Brain pericyte (primary cell): ENCODE measurements at places on chromosomes 2 and 18.

DNA sequence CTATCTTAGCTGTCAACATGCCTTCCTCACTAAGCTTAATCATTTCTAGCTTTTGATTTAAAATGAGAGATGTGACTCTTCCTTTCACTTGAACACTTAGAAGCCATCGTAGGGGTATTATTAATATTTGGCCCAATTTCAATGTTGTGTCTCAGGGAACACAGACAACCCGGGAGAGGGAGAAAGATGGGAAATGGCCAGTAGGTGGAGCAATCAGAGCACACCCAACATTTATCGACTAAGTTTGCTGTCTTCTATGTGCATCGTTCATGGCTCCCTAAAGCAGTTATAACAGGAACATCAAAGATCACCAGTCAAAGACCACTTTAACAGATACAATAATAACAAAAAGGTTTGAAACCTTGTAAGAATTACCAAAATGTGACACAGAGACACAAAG is 110.2 kb downstream of the OLA1 start:
- DNase-seq, result no peak

DNA sequence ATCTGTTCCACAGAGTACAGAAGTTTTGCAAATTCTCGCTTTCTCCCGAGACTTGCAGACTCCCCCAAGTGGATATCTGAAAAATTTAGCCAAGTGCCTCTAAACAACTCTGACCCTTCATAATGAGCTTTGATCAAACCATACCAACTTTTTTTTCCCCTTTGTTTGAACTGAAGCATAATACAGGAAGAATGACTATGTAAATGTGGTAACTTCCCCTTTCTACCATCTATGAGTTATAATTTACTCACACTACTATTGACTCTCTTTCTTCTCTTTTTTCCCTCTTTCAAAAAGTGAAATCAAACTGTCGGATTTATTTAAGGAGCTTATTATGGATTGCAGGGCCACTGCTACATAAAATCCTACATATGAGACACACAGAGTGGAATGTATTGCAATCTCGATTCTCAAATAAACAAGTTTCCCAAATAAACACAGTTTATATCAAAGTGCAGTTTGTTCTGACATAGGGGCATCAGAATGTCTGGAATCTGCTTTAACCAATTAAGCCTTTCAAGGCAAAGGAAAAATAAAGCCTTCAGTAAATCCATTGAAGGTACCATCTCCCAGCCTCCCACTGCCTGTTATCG is 1.4 kb upstream of the ZNF804A start:
- no peak for DNase-seq

GRCh38 chr2:29700560-29700959 is 220.8 kb downstream of the ALK start:
- DNase-seq, result no peak

DNA sequence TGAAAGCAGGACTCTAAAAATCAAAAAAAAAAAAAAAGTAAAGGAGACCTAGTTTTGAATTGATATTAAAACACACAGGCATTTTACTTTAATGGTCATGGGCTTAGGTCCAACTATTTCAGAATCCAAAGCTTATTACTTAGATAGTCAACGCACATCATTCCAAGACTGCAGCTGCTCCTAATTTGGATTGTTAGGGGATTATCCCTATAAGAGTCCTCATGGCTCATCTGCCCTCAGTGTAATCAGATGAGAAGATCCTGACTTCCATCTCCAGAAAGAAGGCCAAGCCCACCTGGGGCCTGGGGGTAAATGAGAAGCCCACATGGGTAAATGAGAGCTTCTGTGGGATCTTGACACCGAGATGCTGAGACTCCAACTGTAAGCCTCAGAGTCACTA is 424.2 kb downstream of the NRXN1 start:
- no peak for DNase-seq

DNA sequence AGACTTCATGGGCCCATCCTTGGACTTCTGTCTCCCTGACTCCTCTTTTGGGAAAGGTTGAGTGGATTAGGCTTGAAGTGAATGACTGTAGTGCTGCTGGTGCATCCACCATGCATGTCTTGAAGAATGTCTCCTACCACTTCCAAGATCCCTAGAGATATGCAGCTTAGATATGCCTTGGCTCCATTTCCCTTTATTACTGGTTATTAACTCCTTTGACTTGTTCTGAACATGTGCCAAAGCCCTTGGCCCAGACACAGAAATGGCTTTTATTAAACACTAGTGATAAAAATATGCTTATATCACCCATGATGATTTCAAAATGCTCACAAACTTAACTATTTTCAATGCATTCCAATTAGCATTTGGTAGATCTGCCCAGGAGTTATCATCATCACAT is 90.0 kb upstream of the SLC14A2 start:
- no peak for DNase-seq

GRCh38 chr2:9838391-9838790 is 4.9 kb upstream of the TAF1B start:
- DNase-seq, result no peak

DNA sequence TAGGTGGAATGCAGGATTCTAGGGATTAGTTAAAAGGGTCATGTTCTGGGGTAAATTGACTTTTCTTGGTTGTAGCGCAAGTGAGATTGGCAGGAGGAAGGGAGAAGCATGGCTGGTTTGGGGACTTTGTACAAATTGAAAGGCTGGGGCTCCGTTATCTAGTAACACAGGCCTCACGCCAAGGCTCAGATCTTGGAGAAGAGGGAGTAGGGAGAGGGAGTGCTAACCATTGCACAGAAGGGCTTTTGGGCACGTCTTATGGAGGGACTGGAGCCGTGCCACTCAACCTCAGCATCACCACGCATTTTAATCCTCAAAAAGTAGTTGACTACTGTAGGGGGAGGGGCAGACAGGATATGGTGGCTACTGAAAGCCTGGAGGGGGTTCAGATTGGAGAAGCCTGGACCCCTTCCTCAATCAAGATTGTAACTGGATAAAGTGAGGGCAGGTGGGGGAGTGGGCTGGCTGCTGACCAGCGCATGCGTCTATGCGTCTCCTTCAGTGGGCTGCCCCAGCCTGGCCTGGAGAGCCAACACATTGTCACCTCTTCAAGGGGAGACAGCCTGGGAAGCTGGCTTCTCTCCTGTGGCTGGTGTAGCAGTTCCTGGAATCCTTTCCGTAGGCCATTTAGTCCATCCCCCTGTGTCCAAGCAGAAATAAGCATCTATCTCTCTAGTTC is 14.3 kb downstream of the IGFBP5 start:
- no peak for DNase-seq

DNA sequence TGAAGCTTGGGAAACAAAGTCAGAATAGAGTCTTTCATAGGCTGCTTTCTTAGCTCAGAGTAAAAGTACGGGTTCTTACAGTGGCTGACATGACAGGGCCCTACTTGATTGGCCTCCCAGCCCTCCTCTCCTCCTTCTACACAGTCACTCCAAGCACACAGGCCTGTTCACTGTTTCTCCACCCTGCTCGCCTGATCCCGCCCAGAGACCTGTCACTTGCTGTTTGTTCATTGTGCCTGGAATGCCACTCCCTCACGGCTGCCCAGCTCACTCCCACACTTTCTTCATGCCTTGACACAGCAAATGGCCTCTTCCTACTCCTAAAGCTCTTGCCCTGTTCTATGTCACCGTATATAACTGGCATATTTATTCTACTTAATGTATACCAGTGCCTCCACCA is 104.8 kb downstream of the MAP4K4 start:
- no peak for DNase-seq
